Stimulated activated CD8-positive, alpha-beta memory T cell treated with anti-CD3 and anti-CD28 coated beads, Interleukin-7, amount 100 ng/mL, for 24 hours (primary cell): ENCODE measurements at places on chromosomes 2 and 18.

GRCh38 chr2:167335541-167335992 is 447.3 kb downstream of the XIRP2 start:
- DNase-seq, result no peak

- DNase-seq, result no peak
These were observed 150.6 kb downstream of the AGPS start for GRCh38 chr2:177543007-177543760.

DNA sequence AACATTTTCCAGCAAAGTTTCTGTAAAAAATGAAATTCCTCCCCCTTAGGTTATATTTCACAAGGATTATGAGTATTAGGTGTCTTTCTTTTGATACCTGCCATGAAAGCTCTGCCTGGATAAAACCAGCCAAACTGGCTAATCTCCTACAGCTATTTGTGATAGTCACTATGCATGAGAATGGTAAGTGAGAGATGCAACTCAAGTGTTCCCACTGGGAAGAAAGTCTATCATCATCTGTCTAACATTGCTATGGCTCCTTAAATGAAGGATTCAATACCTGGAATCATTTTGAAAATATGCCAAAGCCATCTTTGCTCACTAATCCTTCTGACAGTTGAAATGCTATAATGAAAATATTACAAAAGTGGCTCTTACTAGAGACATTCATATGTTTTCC is 339.9 kb upstream of the LRRTM4 start:
- DNase-seq, result no peak

- no peak for DNase-seq
These were observed 272.8 kb upstream of the MMADHC start for GRCh38 chr2:149860276-149860921.

DNA sequence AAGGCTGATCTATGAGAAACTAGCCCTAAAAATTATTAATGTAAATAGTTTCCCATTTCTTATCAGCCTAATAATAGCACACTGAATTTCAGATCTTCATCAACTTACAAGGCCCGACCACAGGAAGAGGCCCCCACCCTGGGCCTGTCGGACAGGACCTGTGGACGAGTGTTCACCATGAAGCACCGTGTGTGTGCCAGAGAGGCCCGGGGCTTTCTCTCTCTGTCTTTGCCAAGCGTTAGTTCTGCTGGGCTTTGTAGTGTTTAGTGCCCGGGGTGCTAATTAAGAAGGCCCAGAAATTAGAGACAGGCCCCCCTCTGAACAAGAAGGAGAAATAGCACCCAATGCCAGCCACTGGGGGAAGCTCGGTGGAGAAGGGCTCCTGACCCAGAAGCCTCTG is 265.7 kb downstream of the TWIST2 start:
- no peak for DNase-seq

- no peak for DNase-seq
These were observed 39.5 kb upstream of the KLHL14 start for GRCh38 chr18:32812342-32812741.

GRCh38 chr2:209610631-209611030 is 161.0 kb upstream of the UNC80 start:
- no peak for DNase-seq

DNA sequence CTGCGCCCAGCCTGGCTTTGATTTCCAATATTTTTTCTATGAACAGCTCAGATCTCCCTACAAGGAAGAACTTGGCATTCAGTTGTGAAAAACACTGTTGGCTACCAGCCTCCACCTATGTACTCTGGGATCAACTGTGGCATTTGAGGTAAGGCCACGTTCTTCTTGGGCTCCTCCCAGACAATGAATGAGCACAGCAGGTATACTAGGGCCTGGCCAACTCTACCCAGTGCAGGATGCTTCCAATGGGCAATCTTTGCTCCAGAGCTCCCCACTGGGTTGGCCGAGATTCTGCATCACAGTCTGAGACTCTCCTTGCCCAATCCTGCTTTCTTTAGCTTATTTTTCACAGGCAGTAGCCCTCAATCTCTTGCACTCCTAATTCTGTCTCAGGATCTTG is 75.9 kb downstream of the TMEM131 start:
- no peak for DNase-seq

- no peak for DNase-seq
These were observed 64.7 kb downstream of the KCTD1 start for GRCh38 chr18:26483633-26484032.

DNA sequence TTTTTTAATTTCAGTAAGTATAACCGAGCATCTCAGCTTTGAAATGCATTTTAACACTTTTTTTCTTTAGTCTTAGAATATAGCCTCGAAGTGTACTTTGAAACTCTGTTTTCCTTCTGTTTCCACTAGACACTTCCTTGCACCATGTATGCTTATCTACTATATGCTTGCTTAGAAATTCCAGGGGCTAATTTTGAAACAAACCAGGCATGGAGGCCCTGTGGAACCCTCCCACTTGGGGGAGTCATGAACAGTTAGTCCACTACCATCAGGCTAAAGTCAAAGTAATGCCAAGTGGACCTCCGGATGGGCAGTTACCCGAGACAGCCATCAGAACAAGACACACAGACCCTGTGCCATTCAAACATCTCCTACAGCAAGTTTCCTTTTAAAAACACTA is 120.3 kb downstream of the LCLAT1 start:
- no peak for DNase-seq

DNA sequence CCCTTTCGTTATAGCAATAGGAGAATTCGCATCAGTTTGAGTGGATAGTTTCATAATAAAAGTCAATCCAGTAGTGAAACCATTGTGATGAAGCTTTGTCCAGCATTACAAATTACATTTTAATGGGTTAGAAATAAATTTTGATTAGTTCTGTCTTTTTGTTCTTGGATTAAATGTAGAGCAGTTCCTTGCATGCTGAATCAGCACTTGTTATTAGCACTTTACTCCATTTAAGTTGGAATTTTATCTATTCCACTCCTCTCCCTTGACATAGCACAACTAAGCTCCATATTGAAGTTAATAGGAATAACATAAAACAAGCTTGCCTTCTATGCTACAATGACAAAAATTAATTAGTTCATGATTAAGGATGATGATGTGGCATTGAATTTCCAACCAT is 624.1 kb downstream of the CCDC85A start:
- no peak for DNase-seq

DNA sequence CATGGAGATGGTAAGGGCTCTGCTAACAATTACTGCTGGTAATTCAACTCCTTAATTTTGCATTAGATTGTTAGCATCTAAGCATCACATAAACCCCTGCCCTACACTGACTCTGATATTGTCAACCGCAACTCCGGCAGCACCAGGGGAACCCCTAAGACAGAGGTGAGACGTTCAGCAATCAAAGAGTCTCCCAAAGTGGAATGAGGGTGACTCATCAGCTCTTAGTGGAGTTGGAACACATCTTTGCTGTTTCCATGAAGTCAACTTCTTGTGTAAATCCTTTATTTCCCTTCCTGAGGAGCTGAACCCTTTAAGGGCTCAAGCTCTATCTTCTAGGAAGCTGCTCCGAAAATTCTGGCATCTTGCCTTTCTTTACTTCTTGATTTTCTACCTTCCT is 52.1 kb downstream of the ABCG8 start:
- DNase-seq, result no peak
